ENCODE measurements at places on chromosomes 5 and 9. TPM values are rescaled to one million over a fixed set of nuclear protein-coding genes. Genes with fewer than 3 reads are reported as not detected.
A peak's percentile ranks its signal among the peaks of the same experiment; 100 is the strongest.

DNA sequence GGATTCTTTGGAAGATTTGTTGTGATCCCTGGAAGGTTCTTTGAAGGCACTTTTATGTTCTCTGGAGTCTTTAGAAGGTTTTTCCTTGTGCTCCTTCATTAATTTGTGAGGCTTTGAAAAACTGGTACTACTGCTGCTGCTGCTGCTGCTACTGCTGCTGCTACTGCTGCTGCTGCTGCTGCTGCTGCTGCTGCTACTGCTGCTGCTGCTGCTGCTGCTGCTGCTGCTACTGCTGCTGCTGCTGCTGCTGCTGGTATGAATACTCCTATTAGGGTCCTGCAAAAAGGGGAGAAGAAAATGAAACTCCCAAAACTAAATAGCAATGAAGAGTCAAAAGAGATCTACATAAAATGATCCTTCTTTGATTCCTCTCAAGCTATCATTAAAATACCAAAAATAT, 208.1 kb downstream of the MLLT3 start:
- no peak for DNase-seq

Gene FSTL4
- not detected for total RNA-seq

Gene TYRP1
- total RNA-seq = not detected

Gene ORM2
- total RNA-seq = not detected

GRCh38 chr5:132476876-132477781, 13.4 kb downstream of the IRF1 start:
- no peak for DNase-seq

Gene ADAMTSL2
- total RNA-seq = not detected

Gene ARHGEF37
- 0.70 TPM for total RNA-seq

GRCh38 chr9:8287501-8287900, 487.9 kb upstream of the DMAC1 start:
- no peak for DNase-seq

Gene NELFB
- total RNA-seq = 72.1 TPM

DNA sequence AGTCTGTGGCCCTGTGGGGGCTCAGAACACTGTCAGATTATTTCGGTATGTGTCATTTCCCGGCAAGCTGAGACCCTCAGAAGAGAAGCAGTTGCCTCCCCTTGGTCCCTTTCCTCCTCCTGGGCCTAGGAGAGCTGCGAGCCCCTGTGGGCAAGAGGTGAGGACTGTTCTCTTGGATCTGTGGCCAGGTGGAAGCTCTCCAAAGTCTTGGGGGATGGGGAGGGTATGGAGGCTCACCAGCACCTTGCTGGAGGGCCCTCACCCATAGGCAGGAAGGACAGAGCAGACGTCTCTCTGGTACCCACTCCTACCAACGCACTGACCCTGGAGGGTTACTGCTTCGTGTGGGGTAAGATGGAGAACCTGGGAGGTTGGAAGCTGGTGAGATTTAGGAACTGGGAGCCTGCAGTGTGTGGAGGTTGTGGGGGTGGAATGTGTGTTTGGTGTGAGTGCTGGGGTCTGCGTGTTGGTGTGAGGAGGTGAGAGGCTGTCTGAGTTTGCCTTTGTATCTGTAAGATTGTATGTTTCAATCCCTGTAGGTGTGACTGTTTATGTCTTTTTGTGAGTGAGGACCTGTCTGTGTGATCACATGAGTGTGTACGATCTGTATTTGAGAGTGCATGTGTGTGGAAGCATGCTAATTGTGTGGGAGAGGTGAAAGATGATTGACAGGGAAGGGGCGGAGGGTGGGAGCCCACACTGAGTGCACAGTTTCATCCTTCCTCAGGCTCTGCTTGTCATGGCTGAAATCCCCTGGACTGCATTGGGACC, 52.4 kb upstream of the PSD2 start:
- no peak for DNase-seq

GRCh38 chr5:154313360-154314017, 123.0 kb downstream of the GALNT10 start:
- no peak for DNase-seq

DNA sequence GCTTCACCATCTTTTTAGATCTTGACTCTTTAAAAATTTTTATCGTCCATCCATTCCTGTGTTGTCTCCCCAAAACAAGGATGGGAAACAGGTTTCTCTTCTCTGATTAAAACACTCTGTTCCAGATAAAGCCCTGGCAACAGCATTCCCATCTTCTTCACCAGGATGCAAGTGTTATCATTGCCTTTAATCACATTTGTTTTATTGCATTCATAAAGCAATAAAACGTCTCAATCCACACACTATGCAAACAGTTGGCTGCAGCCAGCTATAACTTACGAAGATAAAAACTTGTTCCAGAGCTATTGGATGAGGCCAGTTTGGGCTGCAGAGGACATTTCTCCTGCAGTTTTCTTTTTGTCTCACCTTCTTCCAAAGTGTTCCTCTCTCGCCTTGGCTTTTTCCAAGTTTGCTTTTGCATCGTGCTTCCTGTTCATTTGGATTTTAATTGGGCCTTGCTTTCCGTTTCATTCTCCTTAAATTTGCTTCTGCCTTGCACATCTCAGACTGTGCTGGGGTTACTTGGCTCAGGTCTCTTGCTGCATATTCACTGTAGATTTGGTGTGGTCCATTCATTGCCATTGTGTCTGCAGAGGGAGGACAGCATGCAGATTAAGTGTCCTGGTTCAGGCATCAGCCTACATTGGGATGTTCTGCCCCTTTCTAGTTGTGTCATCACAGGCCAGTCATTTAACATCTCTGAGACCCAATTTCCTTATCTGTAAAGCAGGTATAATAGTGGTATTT, 136.5 kb upstream of the LIFR start:
- DNase-seq = no peak

DNA sequence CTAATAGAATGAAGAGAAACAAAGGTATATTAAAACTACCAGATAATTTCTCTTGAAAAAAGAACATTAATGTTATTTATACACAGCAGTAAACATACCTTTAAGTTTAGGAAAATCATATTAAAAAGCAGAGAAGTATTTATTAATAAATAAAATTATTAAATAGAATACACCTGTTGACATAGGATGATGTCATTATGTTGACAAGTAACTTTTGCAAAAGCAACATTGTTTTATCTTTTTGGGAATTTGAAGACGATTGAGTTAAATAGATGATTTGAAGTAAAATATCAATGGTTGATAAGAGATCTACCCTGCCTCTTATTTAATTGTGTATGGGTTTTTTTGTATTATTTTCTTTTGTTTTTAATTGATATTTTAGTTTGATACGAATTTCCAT, 711.1 kb upstream of the NUDT12 start:
- no peak for DNase-seq

Gene ANKRD33B
- 21.5 TPM for total RNA-seq

DNA sequence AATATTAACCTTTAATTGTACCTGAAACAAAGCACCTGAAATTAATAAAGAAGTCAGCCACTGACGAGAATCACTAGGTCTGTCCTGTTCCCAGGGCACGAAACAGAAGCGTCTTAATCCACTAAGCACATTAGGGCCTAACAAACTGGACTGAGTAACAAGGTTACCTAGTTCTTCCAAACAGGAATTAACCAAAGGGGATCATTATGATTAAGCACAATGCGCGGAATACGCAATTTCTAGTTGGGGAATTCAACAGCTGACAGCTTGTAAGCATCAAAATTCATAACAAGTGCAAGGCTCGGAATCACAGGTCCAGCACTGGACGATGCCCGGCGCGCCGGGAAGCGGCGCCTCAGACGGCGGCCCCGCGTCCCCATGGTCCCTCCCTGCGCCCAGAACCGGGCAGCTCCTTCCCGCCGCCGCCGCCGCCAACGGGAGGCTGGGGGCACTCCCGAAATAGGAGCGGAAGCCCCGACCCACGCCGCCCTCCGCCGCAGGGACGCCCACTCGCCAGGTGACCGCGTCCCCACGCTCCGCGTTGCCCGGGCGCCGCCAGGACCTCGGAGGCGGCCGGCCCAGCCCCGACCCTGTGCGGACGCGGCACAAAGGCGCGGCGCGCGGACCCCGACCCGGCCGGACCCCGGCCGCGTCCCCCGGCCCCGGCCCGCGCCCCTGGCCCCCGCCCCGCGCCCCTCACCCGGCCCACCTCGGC, 898 bp downstream of the CAMSAP1 start:
- peak; percentile 16 for DNase-seq

Gene N4BP3
- total RNA-seq = 1.8 TPM

DNA sequence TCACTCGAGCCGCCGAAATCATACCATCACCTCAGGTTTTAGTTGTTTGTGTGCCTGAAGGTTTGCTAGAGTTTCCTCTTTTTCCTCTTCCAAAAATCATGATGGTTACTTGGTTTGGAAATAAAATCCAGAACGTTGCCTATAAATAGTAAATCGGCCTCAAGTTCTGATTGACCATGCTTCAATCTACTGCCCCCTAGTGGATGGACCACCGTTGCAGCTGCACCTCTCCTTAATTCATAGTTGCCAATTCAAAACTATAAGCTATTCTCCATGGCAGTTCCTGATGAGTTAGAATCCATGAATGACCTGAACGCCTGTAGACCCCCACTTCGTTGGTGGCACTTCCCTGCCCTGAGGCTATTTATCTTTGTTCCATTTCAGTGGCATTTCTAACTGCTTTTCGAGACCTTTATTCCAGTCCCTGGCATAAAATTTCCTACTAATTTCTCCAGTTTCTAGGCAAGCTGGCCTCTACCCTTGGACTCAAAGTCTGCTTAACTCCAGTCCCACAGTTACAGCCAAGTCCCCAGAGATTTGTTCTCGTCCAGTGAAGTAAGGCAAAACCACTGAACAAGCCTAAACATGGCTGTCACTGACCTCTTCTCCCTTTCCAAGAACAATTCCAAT, 422.6 kb downstream of the EFNA5 start:
- DNase-seq = peak; percentile 1

Gene SH2D3C
- 30.0 TPM for total RNA-seq

- DNase-seq = no peak
These were observed 211.3 kb upstream of the PRR16 start for GRCh38 chr5:120252839-120253238.

Gene PCDHGB7
- 0.13 TPM for total RNA-seq
